ENCODE measurements at places on chromosomes 12 and 14. TPM values are rescaled to one million over a fixed set of nuclear protein-coding genes. Genes with fewer than 3 reads are reported as not detected.

Gene GLIPR1L1
- not detected for total RNA-seq

Gene AVPR1A
- 1.9 TPM for total RNA-seq

Gene MYF6
- total RNA-seq = not detected

- DNase-seq = no peak
These were observed 375.1 kb downstream of the GRIN2B start for GRCh38 chr12:13606290-13606689.

DNA sequence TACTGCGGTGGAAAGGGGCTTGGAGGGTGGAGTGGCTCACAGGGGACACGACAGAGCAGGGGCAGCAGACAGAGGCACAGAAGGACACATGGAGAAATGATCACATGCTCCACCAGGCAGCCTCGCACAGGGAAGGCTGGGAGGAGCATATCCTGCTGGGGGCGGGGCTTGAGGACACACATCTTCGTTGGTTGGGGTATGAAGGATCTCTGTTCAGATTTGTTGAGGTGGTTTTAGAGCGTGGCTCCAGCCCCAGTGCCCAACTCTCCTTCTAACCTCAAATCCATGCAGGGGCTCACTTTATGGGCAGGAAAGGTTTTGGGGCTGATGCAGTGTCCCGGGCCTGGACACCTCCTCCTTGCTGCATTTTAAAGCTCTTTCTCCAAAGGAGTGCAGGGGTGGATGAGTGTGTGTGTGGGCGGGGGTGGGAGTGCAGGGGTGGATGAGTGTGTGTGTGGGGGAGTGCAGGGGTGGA lies 733 bp upstream of the P3H3 start:
- DNase-seq = peak; percentile 91

- DNase-seq = no peak
These were observed 70.8 kb upstream of the DACT1 start for GRCh38 chr14:58566979-58567378.

DNA sequence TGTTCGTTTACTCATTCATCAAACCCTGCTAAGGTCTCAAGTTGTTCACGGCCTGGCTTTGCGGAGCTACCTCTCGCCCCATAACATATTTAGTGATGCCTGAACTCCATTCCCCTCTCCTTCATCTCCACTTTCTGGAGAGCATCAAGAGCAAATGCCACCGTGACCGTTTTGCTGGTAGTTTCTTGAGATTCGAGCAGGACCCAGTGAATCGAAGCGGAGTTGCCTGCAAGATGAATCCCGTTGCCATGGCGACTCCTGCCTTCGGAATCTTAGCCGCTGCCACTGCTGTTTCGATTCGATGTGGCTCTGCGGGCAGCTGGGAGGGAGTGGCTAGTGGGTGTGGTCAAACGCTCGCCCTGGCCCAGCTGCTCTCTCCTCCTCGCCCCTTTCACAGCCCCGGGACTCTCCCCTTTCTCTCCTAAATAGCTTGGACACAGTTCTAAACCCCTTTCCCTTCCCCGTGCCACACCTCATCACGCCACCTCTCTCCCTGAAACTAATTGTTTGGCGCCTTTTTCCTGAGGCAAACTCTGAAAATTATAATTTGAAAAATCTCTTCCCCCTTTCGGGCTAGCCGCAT lies 1.4 kb downstream of the DAAM1 start:
- peak; percentile 89 for DNase-seq
